ENCODE measurements at places on chromosomes 2 and 18. TPM values are rescaled to one million over a fixed set of nuclear protein-coding genes. Genes with fewer than 3 reads are reported as not detected.

- DNase-seq, result no peak
Measured at GRCh38 chr18:77334876-77335275, 85.2 kb downstream of the GALR1 start.

- no peak for DNase-seq
Measured at GRCh38 chr2:21015281-21015645, 28.6 kb downstream of the APOB start.

GRCh38 chr2:170006587-170007325, 171.2 kb upstream of the MYO3B start:
- no peak for DNase-seq

DNA sequence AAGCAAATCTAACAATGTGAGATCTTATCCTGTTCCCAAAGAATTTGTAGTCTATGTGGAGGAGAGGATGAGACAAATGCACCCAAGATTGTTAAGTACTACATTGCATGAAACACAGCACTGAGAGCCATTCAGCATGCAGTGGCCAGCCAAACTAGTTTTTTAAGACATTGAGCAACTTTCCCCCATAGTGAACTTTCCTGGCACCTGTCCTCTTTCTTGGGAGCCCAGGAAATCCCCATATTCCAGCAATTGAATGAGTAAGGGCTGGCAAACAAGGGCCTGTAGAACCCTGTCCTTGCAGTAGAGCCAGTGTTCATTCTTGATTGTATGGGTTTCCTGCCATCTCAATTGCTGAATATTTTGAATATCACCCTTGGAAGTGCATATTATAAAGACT, 58.8 kb upstream of the FIGN start:
- peak; percentile 21 for DNase-seq

DNA sequence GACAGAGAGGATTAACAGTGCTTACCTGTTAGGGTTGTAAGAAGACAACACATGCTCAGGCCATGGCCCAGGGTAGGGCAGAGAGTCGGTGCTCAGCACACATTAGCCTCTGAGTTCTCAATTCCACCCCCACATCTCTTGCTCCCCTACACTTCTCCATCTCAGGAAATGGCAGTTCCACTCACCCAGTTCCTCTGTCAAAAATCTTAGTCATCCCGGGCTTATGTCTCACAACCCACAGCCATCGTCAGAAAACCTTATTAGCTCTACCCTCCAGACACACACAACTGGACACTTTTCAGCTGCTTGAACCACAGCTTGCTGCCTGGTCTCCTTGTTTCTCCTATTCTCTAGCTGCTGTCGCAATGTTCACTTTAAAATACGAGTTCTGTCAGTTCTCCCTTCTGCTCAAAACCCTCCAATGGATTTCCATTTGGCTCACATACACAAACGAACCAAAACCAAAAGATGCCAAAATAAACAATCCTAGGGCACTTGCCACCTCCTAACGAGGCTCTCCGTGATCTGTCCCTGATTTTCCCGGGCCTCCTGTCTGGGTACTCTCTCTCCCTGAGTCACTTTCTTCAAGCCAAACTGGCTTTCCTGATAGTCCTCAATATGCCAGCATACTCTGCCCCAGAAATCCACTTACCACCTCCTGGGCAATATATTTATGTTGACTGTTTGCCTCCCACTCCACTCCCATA, 89.7 kb downstream of the KCTD1 start:
- DNase-seq, result peak; percentile 26

DNA sequence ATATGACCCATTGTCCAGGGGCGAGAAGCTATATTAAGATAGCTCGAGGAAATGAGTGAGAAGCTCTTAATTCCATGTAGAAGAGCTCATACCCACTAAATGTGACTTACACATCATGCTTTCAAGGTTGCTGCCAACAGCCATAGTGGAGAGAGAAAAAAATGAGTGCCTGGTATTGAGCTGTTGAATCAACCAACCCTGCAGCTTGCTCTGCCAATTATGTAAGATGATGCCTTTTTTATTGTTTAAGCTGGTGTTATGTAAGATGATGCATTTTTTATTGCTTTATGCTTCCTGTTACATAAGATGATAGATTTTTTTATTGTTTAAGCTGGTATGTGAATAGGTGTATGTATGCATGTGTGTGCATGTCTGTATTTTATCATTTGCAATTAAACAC, 228.2 kb downstream of the CCDC178 start:
- no peak for DNase-seq

GRCh38 chr2:190088917-190089316, 26.4 kb upstream of the MSTN start:
- no peak for DNase-seq

- DNase-seq, result no peak
Measured at GRCh38 chr2:220753486-220753885, 818.6 kb downstream of the EPHA4 start.

DNA sequence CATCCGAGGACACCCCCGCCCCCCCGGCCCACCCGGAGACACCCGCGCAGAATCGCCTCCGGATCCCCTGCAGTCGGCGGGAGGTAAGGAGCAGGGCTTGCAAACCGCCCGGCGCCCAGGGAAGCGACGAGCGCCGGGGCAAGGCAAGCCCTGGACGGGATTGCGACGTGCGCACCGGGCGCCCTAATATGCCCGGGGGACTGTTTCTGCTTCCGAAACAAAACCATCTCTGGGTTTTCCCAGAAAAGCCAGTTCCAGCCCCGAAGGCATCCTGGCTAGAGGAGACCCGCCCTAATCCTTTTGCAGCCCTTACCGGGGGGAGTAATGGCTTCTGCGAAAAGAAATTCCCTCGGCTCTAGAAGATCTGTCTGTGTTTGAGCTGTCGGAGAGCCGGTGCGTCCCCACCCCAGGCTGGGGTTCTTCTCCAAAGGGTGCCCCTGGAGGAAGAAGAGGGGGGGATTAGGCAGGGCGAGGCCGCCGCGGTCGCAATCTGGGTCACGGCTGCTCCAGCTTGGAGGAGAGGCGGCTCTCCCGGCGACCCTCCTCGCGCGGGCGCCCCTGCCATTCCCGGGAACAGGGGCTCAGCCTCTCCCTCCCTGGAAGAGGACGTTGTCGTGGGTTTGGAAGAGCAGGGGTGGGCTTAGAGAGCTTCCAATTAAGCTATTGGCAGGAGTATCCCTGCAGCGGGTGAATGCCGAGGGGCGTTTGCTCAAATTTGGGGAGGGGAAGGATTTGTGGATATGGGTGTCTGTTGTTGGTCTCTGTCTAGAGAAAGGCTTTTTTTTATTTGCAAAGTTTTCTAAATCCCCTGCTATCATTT, 521 bp downstream of the MYCN start:
- no peak for DNase-seq

DNA sequence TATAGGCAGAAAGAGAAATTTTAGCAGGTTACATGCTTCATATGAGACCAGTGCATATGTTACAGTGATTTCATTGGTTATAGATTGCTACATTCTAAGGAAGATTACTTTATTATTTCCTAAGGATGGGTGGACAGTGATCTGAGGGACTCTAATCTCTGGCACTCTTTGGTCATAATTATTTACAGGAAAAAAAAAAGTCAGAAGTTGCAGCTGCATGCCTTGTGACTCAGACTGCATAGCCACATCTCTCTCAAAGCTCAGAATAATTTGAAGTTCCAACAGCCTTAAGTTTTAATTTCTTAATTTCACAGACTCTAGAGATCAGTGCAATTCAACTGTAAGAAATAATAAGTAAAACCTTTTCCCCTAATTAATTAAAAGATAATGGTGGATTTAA, 27.1 kb upstream of the BARD1 start:
- no peak for DNase-seq

DNA sequence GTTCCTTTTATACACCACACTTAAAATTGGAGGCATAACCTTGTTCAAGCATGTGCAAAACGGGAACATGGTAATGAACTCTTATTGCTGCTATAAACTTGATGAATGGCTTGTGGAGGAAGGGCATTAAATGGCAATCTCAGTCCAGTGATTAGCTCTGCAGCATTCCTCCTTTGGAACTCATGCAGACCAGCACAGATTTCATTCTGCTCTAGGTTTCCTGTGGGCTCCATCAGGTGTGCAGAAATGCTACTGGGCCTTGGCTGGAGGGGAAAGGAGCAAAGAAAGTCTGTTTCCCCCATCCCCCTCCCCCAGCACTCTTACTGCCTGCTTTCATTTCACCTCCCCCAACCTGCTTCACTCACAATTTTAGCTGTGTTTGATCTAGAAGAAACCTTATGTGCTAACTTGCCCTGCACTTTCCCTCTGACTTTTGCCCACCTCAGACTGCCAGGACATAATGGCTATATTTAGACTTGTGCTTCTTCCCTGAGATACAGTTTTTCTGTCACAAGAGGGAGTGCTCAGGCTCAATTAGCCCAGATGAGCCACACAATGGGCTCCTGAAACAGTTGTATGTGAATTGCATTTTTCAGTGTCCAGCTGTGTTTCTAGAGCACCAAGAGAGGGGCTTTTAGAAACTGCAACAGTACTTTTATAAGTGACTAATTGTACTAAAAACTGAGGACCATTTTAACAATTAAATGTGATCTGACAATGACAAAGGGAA, 109.8 kb downstream of the FSHR start:
- DNase-seq, result no peak

DNA sequence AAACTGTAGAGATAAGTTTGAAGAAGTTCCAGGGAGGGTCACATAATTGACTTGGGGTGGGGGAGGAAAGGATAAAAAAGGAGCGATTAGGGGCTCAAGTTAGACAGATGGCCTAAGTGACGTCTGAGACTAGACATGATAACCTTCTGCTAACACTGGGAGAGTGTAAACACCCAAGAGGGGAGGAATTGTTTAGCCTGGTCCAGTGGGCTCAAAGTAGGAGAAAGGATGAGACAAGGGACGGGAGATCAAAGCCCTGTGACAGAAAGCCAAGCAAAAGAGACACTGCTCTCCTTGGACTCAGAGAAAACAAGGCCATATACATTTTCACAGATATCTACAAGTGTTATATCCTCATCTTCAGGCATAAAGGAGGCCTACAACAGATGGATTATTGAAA, 45.5 kb upstream of the IHH start:
- no peak for DNase-seq

Gene HDAC4
- total RNA-seq, result 32.8 TPM

Gene BOLL
- total RNA-seq, result 0.29 TPM

Gene DYNC2LI1
- total RNA-seq, result 40.6 TPM

Gene KLHL30
- 0.15 TPM for total RNA-seq

Gene UCN
- 8.8 TPM for total RNA-seq

Gene COX7A2L
- 149 TPM for total RNA-seq

Gene SLC40A1
- 162 TPM for total RNA-seq

Gene TEX44
- not detected for total RNA-seq

Gene MBD2
- total RNA-seq, result 61.9 TPM

Gene TIA1
- 172 TPM for total RNA-seq

Data from breast epithelium (tissue), 4 donors.